IMR-90 (cell line): ENCODE measurements at places on chromosomes 16 and 17. TPM values are rescaled to one million over a fixed set of nuclear protein-coding genes. Genes with fewer than 3 reads are reported as not detected.

GDPD3 gene
- polyA plus RNA-seq, result 2.8 and 19.5 TPM in 2 replicates

CBLN1 gene
- not detected in 2 replicates for polyA plus RNA-seq

- no peaks in the 10 kb centered on the region for H3K4me1 ChIP-seq
- no peak overlapping the region for H3K27ac ChIP-seq
- DNase-seq, result no peak
- no peaks in the 10 kb centered on the region for H3K36me3 ChIP-seq
- H3K4me3 ChIP-seq, result no peak overlapping the region
Measured at GRCh38 chr16:61797296-61797795, 238.9 kb downstream of the CDH8 start.

- DNase-seq, result peak; percentile 80
- peaks cover 27% of the 10 kb centered on the region for H3K36me3 ChIP-seq
- H3K27me3 ChIP-seq, result no peaks in the 10 kb centered on the region
- H3K27ac ChIP-seq, result no peak overlapping the region
Measured at GRCh38 chr17:16150251-16150856, 65.0 kb downstream of the NCOR1 start.

GRCh38 chr17:74608511-74608910 is 15.0 kb downstream of the CD300E start:
- no peak overlapping the region for H3K27ac ChIP-seq
- no peaks in the 10 kb centered on the region for H3K4me1 ChIP-seq
- no peaks in the 10 kb centered on the region for H3K27me3 ChIP-seq
- H3K4me3 ChIP-seq, result no peak overlapping the region
- no peaks in the 10 kb centered on the region for H3K36me3 ChIP-seq

DNA sequence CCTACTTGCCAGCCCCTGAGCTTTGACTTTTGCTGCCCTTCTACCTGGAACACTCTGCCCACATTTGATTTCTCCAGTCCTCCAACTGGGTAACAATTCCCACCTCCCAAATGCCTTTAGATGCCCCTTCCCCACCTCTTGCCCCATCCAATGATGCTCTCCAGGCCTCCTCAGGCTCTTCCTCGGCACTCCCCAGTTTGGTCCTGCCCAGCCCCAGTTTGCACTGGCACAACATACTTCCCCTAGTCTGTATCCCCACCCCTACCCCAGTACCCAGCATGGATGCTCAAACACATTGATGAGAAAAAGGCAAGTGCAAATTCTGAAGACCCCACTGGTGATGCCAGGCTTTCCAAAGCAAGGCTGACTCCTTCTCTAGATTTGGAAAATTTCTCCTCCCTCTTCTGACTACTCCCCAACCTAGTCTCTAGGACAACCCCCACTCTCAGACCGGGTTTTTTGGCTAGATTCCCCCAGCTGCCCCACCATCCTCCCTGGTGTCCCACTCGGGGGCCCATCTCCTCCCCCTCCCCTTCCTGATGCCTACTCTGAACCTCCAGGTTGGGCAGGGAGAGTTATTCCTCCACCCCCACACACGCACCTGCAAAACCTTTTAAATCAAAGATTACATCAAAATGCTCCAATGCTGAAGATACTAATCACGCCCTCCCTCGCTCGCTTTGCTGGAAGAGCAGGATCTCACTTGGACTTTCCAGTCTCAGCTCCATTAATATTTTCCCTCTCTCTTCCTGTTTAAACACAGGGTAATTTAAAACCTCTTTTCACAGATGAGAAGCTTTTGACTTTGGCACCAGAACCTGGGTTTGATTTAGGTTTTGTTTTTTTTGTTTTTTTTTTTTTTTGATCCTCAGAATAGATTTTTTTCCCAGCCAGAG is 94.9 kb downstream of the TMEM132E start:
- H3K4me1 ChIP-seq, result no peaks in the 10 kb centered on the region
- no peak overlapping the region for H3K27ac ChIP-seq
- H3K36me3 ChIP-seq, result no peaks in the 10 kb centered on the region
- no peak overlapping the region for H3K4me3 ChIP-seq

GRCh38 chr16:8996891-8997290 is 33.2 kb upstream of the USP7 start:
- no peaks in the 10 kb centered on the region for H3K27me3 ChIP-seq
- no peak overlapping the region for H3K27ac ChIP-seq
- no peak overlapping the region for H3K4me3 ChIP-seq
- H3K4me1 ChIP-seq, result no peaks in the 10 kb centered on the region

DNA sequence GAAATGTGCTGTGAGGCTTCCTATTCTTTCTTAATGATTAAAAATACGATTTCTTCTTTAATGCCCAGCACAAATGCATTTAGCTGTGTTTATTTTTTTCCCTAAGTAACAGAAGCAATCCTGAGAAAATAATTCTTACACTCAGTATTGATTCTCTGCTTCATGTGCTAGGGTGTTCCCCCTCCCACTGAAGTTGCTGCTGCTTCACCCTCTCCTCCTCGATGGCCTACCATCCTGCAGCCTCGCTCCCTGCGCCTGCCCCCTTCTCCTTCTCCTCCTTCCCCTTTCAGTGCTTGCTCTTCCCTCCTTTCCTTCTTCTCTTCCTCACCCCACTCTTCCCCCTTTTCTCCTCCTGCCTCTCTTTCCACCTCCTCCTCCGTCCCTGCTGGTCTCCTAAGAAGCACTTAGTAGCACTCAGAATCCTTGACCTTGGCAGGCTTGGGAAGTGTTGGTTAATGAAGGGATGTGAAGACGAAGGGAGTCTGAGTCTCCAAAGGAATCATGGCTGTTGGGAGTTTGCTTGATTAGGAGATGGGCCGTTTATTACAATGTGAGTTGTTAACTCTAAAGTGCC is 119.7 kb downstream of the RPTOR start:
- H3K4me3 ChIP-seq, result no peak overlapping the region
- no peaks in the 10 kb centered on the region for H3K36me3 ChIP-seq
- no peak for DNase-seq

- H3K27ac ChIP-seq, result no peak overlapping the region
- no peaks in the 10 kb centered on the region for H3K27me3 ChIP-seq
- H3K36me3 ChIP-seq, result peaks cover 1% of the 10 kb centered on the region; the same call in 1 of the 2 replicates
- no peaks in the 10 kb centered on the region for H3K4me1 ChIP-seq
Measured at GRCh38 chr16:57069053-57069452, 23.3 kb upstream of the CPNE2 start.

DNA sequence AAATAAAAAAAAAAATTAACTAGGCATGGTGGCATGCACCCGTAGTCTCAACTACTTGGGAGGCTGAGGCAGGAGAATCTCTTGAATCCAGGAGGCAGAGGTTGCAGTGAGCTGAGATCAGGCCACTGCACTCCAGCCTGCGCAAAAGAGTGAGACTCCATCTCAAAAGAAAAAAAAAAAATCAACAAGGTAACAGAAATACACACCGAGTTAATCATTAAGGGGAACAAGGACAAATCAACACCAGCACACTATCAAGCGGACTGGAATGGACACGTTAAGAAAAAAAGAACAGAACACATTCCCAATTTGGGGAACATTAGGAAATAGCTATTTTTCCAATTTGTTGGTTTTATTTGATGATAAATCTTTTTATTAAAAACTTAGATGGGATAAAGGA is 28.4 kb upstream of the GLG1 start:
- no peak overlapping the region for H3K27ac ChIP-seq
- peaks cover 33% of the 10 kb centered on the region for H3K36me3 ChIP-seq
- no peaks in the 10 kb centered on the region for H3K4me1 ChIP-seq
- H3K4me3 ChIP-seq, result no peak overlapping the region

DNA sequence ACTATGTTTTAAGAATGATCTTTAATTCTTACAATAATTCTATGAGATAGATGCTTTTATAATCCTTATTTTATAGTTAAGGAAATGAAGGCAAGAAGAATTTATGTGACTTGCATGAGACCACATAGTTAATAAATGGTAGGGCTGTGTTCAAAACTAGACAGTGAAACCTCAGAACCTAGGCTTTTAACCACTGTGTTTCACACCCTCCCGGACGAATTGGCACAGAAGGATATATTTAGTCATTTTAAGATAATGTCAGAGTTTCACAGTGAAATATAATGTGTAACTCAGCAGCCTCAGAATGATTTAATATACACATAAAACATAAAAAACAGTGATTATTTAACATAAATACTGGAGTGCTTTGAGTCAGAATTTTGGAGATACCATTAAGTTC is 57.0 kb downstream of the NSRP1 start:
- no peak for DNase-seq
- no peak overlapping the region for H3K4me3 ChIP-seq
- H3K4me1 ChIP-seq, result no peaks in the 10 kb centered on the region
- H3K27me3 ChIP-seq, result no peaks in the 10 kb centered on the region
- no peak overlapping the region for H3K27ac ChIP-seq
- peaks cover 10% of the 10 kb centered on the region for H3K36me3 ChIP-seq

GRCh38 chr17:81902653-81903414 is 796 bp downstream of the NPB start:
- H3K4me1 ChIP-seq, result peaks cover 14% of the 10 kb centered on the region
- H3K27ac ChIP-seq, result no peak overlapping the region
- H3K4me3 ChIP-seq, result no peak overlapping the region
- DNase-seq, result no peak
- H3K27me3 ChIP-seq, result no peaks in the 10 kb centered on the region
- peaks cover 28% of the 10 kb centered on the region for H3K36me3 ChIP-seq

GRCh38 chr17:38456031-38456815 is 28.0 kb downstream of the ARHGAP23 start:
- H3K4me3 ChIP-seq, result no peak overlapping the region
- H3K27ac ChIP-seq, result peak overlapping the region; percentile 32; the same call in 1 of the 2 replicates
- H3K36me3 ChIP-seq, result peaks cover 37% of the 10 kb centered on the region
- peaks cover 35% of the 10 kb centered on the region for H3K4me1 ChIP-seq
- DNase-seq, result no peak

GRCh38 chr17:13544292-13544691 is 57.4 kb downstream of the HS3ST3A1 start:
- peak; percentile 98 for DNase-seq
- H3K36me3 ChIP-seq, result peaks cover 4% of the 10 kb centered on the region
- peaks cover 17% of the 10 kb centered on the region for H3K4me1 ChIP-seq
- no peaks in the 10 kb centered on the region for H3K27me3 ChIP-seq
- H3K4me3 ChIP-seq, result no peak overlapping the region; the same call in 1 of the 2 replicates
- peak overlapping the region; percentile 40; the same call in 1 of the 2 replicates for H3K27ac ChIP-seq

DNA sequence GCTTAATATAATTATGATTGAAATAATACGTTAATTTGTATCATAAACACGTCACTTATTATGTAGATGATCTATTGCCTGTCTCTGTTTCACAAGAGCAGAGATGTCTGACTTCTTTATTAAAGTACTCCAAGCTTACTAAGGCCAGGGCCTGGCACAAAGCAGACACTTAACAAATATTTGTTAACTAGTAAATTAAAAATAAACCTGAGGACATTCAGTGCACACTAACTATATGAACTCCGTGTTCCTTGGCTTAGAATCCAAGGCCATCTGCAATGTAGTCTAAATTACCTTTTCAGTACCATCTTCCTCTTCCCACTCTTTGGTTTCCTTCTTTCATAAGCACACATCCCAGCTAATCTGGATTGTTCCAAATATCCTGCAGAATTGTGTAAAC is 210.8 kb upstream of the SOX9 start:
- no peak overlapping the region for H3K27ac ChIP-seq
- H3K36me3 ChIP-seq, result no peaks in the 10 kb centered on the region
- H3K4me1 ChIP-seq, result no peaks in the 10 kb centered on the region
- no peak overlapping the region for H3K4me3 ChIP-seq
- DNase-seq, result no peak

DNA sequence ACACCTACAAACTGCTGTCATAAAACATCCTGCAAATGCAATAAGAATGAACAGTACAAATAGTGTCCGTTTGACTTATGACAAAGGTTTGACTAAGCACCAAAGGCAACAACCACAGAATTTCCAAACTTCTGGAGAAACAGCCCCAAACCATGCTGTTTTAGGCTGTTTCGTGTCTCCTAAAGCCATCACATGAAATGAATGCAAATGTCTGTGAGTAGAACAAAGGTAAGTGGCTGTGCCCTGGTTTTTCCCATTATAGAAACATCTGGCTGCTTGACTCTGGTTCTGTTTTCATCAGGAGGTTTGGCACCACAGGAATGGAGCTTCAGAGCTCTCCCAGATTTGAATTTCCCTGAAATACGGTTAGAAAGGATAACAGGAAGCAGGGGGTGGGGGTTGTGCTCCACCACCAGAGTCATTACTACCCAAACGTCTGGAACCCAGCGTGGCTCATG is 4.6 kb upstream of the EMP2 start:
- H3K4me3 ChIP-seq, result no peak overlapping the region
- no peak overlapping the region for H3K27ac ChIP-seq
- no peaks in the 10 kb centered on the region for H3K36me3 ChIP-seq
- H3K4me1 ChIP-seq, result peaks cover 8% of the 10 kb centered on the region

DNA sequence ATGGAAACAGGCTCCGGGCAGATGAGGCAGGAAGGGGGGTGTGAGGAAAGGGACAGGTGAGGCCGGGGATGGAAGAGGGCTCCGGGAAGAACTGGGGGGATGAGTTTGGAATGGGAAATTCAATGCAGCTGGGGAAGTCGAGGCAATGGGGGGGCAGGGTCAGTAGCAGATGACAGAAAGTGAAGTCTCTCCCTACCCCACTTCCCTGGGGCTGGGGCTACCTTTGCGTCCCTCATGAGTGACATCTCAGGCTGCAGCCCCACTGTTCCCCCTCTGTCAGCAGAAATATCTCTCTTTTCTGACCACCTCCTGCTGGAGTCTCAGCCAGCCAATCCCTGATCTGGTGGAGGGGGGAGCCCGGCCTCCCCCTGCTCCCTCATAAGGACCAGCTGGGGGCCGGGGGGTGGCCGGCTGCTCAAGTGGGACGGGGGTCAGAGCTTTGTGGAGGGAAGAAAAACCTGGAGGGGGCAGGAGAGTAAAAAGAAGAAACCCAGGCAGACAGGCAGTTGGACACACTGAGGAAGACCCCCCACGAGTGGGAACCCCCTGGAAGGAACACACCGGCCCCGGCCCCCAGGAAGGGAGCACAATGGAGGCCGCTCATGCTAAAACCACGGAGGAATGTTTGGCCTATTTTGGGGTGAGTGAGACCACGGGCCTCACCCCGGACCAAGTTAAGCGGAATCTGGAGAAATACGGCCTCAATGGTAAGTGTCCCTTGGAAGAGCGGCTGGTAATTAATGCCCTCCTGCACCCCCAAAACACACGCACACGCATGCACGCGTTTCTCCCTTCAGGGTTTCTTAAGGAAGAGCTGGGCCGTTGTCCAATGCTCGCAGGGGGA is at the start of gene ATP2A1:
Gene ATP2A1 (plus strand): TSS at position 406 of the 844 bp plus-strand sequence. CDS start 184 bp downstream, at position 590.
- H3K4me3 ChIP-seq, result peak within 1 kb of the TSS; percentile 71
- H3K27ac ChIP-seq, result peak within 1 kb of the TSS; percentile 28; the same call in 1 of the 2 replicates
- H3K27me3 ChIP-seq, result no peaks in the 10 kb centered on the region
- H3K36me3 ChIP-seq, result peaks cover 9% of the 10 kb centered on the region
- H3K4me1 ChIP-seq, result peaks cover 7% of the 10 kb centered on the region; the same call in 1 of the 2 replicates

DNA sequence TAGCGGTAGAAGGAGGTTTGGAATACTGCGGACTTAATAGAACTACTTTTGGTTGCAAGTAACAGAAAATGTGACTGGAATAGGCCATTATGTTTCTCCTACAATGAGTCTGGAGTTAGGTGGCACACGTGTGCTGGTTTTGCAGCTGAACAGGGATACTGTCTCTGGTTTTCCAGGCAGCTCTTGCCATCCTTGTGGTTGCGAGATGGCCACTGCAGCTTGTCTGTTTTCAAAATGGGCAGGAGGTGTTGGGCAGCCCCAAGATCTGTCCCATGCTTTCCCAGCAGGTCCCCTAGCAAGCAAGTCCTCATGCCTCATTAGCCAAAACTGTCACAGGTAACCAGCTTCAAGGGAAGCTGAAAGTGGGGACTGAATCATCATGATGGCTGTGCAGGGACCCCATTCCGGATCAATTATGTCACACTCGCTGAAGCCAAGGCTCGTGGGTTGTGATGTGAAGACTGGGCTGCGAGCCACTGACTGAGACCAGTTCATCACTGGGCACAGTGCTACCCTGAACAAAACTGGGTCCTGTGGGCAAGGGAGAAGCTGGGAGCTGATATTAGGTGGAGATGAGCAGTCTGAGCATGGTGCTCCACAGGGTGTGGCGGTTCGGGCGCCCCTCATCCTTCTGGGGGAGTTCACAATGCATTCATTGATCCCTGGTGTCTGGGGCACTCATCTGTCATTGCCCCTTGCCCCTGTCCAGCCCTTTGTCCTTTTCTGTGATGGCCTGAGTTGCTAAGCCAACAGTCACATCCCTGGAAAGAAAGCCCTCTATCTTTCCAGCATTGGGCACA is 82.1 kb downstream of the KSR1 start:
- no peaks in the 10 kb centered on the region for H3K27me3 ChIP-seq
- peak; percentile 72 for DNase-seq
- H3K27ac ChIP-seq, result peak overlapping the region; percentile 70; the same call in 1 of the 2 replicates
